Trophoblast cell (in vitro differentiated cells and primary cell): ENCODE measurements at places on chromosomes 2 and 18.

DNA sequence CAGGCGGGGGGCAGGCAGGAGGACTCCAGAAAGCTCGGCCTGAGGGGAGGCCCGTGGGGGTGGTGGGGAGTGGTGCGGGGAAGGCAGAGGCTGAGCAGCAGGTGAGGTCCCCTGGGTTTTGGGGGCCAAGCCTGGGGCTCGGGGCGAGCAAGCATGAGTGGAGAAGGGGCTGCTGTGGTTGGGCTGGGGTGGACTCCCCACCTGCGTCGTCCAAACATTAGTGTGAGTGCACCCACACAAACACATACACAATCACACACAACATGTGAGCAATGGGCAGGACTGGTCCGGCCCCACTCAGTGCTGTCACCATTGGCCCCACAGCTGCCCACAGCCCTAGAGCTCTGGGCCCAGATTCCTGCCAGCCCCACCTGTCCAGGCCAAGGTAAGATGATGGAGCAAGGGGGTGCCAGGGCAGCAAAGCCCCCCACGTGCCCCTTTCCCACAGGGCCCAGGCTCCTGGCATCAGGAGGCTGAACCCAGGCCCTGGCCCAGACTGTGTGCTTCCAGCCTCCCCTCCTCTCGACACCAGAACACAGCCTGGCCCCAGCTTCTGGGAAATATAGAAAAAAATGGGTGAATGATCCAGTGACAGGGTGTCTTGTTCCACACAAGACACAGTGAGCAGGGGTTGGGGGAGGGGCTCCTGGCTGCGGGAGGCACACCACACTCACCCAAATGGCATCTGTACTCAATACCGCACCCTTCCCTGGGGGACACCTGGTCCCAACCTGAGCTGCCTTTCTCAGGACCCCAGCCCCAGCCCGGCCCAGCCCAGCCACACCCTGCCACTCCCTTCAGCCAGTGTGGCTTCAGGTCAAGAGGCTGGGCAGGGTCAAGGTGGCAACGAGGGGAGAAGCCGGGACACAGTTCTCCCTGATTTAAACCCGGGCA, 463 bp upstream of the ALPP start:
- DNase-seq, result peak; percentile 55

- no peak for DNase-seq
Observed at GRCh38 chr2:31196622-31197021, 20.7 kb downstream of the CAPN14 start.

DNA sequence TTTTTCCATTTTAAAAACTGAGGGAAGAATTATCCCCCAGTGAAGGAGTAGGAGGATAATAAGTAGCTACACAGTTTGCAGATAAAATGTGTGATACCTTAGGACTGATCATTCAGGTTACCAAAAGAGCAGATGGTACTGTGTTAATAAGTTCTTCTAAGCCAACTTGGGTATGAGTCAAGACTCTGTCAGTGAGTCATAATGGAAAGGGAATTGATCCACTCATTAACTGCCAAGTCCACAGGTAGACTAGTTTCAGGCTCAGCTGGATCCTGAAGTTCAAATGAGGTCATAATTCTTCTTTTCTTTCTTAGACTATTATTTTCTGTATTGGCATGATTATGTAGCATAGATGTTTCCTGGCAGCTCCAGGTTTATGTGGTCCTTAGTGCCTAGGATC, 142.4 kb upstream of the ALPP start:
- no peak for DNase-seq

- DNase-seq, result no peak
Observed at GRCh38 chr2:189344043-189344442, 97.2 kb upstream of the WDR75 start.

GRCh38 chr2:54809819-54810218, 86.4 kb downstream of the EML6 start:
- peak; percentile 24 for DNase-seq

- DNase-seq, result no peak
Observed at GRCh38 chr2:88696611-88697010, 5.1 kb downstream of the RPIA start.

DNA sequence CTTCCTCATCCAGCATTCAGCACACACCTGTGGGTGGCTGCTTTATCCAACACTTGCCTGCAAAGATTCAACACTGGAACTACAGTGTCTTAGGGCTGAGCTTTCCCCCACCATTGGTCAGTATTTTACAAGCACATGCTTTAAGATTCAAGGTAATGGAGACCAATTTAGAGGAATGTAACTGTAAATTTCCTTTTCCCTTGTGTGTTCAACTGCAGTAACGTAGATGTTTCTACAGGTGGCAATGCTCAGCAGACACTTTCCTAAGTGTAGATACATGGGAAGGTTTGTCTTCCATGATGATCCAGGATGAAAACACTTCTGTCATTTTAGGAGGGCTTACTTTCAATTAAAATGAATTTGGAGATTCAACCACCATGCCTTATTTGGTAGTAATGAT, 143.6 kb upstream of the PXDN start:
- DNase-seq, result no peak

- DNase-seq, result no peak
Observed at GRCh38 chr2:47486841-47487497, 84.0 kb downstream of the MSH2 start.

GRCh38 chr2:138726681-138727080, 53.5 kb downstream of the NXPH2 start:
- peak; percentile 17 for DNase-seq

- DNase-seq, result no peak
Observed at GRCh38 chr2:84855731-84856130, 25.2 kb downstream of the TRABD2A start.

DNA sequence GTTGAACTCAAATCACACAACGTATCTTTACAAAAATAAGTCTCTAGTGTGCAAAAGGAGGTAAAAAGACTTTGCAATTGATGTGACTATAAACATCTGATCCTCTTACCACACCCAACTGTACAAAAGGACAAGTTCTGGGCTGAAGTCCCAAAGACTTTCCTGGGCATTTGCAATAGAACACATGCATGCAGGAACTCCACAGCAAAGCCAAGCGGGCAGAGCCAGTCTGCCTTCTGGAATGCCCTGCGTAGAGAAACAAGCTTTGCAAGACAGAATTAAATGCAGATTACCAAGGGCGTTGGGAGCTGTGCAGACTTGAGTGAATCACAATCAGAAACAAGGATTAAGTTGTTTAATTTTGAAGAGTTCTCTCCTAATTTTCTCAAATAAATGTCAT, 208.4 kb upstream of the ZNF521 start:
- no peak for DNase-seq

GRCh38 chr2:97998431-97999005, 2.8 kb upstream of the TMEM131 start:
- DNase-seq, result no peak

GRCh38 chr2:216743781-216744180, 48.4 kb upstream of the IGFBP5 start:
- no peak for DNase-seq

GRCh38 chr2:25492726-25493125, 151.0 kb upstream of the DNMT3A start:
- no peak for DNase-seq

DNA sequence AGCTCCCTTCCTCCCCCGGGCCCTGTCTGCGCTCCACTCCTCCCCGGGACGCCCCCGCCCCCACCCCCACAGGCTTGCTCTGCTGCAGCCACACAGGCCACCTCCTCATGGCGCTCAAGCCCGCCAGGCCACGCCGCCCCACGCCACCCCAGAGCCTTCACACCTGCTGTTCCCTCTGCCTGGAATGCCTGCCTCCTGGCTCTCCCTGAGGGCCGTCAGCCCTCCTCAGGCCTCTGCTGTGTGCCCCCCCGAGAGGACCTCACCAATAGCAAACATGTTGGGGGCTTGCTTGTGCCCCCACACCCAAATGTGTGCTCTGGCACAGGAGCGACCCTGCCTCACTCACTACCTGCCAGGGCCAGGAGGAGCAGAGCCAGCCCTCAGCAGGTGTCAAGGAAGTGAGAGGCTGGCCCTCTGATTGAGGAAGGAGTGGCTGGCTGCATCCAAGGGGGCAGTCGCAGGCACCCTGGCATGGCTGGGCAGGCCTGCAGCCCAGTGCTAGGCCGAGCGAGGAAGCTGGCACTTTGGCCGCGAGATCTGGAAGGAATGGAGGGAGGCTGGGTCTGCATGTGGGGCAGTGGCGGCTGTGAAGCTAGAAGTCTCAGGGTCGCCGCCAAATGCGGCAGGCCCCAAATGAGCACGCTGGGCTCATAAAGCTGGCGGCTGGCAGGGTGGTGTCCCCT, 86.5 kb downstream of the INHBB start:
- no peak for DNase-seq

DNA sequence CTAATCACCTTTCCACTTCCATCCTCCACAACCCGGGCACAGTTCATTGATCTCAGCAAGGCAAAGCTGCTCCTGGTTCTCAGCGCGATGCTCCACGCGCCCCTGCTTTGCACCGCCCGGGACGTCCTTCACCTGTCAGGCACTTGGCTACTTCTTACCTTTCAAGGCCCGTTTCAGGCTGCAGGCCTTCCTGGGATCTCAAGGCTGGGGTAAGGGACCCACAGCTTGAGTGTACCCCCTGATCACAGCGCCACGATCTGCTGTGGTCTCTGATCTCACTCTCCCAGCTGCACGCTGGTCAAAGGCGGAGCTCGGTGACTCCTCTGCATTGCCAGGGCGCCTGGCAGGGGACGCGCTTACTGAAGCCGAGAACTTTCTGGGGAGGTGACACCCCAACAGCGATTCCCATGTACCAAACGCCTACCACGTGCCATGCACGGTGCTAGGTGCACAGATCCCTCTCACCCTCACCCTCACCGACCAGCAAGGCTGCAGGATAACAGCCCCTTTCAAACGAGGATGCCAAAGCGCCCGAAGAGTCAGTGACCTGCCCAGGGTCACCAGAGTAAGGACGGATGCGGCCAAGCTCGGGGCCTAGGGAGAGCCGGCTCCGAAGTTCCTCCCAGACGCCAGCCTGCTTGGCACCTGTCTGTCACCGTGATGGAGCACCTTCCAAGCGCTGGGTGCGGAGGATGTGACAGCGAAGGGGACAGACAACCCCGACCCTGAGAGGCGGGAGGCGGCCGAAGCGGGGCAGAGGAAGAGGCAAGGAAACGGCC, 818 bp downstream of the ITGB1BP1 start:
- DNase-seq, result no peak

GRCh38 chr18:49846718-49847470, 33.6 kb upstream of the ACAA2 start:
- no peak for DNase-seq

DNA sequence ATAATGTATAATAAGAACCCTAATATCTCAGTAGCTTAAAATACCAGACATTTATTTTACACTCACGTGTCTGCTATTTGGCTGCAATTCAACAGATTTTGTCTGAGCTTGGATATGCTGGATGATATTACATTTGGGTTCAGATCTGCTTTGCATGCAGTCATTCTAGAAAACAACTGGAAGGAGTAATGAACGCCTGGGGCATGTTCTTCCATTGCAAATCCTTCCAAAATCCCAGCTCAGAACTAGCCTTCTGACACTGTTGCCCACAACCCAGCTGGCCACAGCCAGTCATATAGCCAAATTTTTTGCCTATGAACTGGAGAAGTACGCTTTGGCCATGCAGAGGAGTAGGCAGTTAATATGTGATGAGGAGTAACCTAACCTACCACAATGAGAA, 597.8 kb upstream of the VRK2 start:
- DNase-seq, result no peak

DNA sequence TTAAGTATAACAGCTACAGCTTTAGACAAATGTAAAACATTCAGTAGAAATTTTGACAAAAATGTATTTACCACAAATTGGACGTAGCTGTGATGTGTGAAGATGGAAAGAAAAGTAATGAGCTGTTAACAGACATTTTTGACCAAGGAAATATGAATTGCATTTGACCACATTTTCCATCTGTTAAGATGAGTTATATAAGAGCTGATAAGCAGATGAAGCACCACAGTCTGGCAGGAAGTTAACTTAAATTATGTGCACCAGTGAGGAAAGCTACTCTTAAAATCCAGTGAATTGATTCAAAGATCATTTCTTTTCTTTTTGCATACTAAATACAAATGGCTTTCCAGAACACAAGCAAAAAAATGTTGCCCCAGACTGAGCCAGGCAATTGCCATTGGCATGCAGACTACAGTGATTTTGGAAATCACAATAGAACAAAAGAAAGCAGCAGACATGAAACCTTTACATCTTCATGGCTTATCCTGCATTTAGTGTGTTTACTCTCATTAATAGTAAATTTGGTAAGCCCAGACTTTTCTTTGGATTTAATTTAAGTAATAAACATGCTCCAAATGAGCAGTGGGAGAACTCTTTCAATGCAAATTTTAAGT, 493.7 kb downstream of the TMX3 start:
- DNase-seq, result no peak

DNA sequence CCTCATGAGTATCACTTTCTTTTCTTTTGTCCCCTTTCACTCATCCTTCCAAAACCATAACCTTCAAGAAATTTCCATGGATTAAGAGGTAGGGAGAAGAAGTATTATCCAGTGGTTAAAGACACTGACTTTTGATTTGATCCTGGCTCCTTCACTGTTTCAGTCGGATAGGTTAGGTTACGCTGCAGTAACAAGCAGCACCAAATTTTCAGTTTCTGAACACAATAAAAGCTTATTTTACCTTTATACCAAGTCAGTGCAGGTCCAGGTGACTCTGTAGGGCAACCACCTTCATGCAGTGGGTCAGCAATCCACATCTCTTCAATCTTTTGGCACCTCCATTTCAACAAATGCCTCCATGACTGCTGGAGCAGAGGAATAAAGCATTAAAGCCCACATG, 15.0 kb upstream of the MARCHF4 start:
- no peak for DNase-seq

- DNase-seq, result no peak
Observed at GRCh38 chr2:127641846-127642507, 4.0 kb upstream of the GPR17 start.

GRCh38 chr2:215434447-215435279, 1.2 kb downstream of the FN1 start:
- DNase-seq, result peak; percentile 51

GRCh38 chr2:240377366-240377765, 58.1 kb upstream of the GPC1 start:
- no peak for DNase-seq

- DNase-seq, result no peak
Observed at GRCh38 chr2:224034017-224034416, 5.1 kb downstream of the SERPINE2 start.

- DNase-seq, result no peak
Observed at GRCh38 chr2:54767921-54768320, 44.5 kb downstream of the EML6 start.

DNA sequence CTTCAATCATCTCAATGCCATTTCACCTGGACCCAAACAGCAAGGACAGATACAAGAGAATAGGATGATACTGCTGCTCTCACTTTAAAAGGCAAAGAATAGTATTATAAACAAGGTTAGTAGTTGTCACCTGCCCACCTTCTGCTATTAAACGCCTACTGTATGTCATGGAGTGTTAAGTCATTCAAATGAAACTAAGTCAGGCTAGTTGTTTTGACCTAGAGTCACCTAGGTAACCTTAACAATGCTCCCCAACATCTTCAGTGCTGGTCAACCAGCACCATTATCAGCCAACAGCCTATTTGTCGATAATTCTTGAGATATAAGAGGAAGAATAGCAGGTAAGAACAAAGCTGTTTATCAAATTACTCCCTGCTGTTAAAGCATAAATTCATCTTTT, 39.2 kb downstream of the TRIP12 start:
- no peak for DNase-seq

- DNase-seq, result no peak
Observed at GRCh38 chr2:150191349-150191748, 296.1 kb downstream of the RND3 start.
